H1 (cell line): ENCODE measurements at places on chromosomes 16 and 17. TPM values are rescaled to one million over a fixed set of nuclear protein-coding genes. Genes with fewer than 3 reads are reported as not detected.

ESRP2 gene
- 45.8 and 50.3 TPM in 2 replicates for total RNA-seq

CHD9NB gene
- 3.8 and 4.5 TPM in 2 replicates for total RNA-seq

DNA sequence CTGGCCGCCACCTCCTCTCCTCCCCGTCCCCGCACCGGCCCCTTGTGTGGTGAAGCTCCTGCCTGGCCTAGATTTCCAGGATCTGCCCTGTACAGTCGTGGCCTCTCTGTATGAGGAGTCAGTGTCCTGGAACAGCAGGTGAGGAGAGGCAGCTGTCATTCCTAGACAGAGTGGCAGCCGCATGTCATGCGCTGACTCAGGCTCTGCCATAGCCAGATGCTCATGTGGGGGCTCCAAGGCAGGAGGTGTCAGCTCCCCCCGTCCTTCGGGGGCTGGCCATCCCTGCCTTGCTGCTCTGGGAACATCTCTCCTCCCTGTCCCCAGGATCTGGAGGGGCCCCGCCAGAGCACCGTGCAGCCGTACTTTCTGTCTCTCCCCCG lies 60.4 kb downstream of the BAIAP2 start:
- no peak for DNase-seq

DNA sequence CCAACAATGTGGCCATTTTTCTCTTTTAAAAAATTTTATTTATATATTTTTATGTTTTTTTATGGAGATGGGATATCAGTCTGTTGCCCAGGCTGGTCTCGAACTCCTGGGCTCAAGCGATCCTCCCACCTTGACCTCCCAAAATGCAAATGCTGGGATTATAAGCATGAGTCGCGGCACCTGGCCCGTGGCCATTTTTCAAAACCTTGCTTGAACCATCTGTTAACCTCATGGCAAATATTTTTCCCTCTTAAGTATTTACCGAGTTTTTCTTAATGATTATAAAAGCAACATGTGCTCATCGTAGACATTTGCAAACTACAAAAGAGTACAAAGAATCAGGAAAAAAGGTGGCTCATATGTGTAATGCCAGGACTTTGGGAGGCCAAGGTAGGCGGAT lies 127.6 kb downstream of the ABCC6 start:
- no peak for DNase-seq

ARHGAP44 gene
- 22.2 TPM in 2 replicates for total RNA-seq

GNG13 gene
- not detected in 2 replicates for total RNA-seq

KRTAP4-1 gene
- not detected in 2 replicates for total RNA-seq

TUBB3 gene
- total RNA-seq, result 275 and 292 TPM in 2 replicates

DNA sequence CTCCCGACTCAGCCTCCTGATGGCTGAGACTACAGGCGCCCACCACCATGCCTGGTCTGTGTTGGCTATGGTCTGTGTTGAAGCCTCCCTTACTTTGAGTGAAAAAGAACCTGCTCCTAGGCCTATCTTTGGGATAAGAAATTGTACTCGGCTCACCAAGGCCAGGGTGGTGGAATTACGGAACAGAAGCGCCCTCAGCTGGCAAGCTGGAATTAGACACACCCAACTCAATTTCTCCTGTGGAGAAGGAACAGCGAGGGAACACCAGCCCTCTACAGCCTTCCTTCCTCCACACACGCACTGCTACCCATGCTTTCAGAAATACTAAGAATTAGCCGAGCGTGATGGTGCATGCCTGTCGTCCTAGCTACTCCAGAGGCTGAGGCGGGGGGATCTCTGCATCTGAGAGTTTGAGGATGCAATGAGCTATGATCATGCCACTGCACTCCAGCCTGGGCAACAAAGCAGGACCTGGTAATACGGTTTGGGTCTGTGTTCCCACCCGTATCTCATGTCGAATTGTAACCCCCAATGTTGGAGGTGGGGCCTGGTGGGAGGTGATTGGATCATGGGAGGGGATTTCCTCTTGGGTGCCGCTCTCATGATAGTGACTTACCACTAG lies 40.1 kb upstream of the RBBP6 start:
- peak; percentile 77 for DNase-seq

MRC2 gene
- 23.0 and 24.2 TPM in 2 replicates for total RNA-seq

- no peak for DNase-seq
Observed at GRCh38 chr17:82931699-82932517, 92.1 kb upstream of the ZNF750 start.

DNA sequence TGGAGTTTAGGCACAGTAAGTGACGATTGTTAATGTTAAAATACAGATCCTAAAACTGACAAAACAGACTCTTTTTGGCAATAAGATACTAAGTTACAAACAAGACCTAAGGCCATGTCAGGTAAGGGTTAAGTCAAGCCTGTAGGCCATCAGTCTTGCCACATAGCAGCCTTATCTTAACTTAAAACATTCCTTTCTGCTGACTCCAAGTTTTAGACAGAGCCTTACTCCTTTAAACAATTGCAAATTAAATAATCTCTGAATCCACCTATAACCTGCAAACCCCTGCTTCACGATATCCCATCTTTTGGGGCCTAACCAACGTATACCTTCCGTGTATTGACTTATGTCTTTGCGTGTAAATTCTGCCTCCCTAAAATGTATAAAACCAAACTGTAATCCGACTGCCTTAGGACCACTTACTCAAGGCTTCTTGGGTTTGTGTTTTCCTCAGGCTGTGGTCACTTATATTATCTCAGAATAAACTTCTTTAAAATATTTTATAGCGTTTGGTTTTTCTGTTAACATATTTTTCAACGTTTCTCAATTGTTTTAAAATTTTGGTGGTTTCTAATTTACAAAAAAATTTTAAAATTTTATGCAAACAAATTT lies 64.4 kb downstream of the EFCAB5 start:
- DNase-seq, result no peak

TXNDC11 gene
- 12.6 and 13.8 TPM in 2 replicates for total RNA-seq

ZNF385C gene
- 2.5 and 3.9 TPM in 2 replicates for total RNA-seq

DNA sequence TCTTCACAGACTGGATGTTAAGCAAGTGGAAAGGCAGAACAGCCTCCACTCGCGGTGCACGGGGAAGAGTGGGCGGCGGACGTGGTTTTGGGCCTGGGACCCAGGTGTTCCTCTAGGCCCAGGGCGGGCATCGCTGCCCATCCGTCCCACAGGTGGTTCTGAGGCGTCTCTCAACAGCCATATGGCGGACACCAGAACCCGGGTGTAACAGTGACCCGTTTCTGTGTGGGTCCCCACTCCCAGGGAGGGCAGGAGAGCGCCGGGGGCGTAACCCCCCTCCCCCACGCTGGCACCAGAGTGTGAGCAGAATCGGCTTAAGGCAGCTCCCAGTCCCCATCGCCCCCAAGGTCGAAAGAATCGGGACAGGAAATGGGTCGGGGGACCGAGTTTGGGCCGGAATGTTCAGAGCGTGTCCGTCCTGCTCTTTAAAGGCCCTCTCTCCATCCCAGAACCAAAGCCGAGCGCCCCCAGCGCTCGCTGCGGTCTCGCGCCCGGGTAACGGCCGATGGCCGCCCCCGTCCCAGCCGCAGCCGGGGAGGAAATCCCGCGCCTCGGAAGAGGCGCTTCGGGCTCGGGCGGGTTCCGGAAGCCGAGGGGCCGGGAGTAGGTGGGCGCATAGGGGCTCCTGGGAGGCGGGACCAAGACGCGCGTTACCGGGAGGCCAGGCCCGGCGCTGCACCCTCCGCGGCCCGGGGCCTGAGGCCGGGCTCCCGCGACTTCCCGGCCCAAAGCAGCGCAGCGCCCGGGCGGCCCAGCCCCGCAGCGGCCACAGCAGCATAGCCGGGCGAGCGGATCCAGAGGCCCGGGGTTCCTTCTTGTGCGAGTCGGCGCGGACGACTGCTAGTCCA lies at the start of gene TK2:
TK2 (minus strand) TSS at position 839 of the 848 bp plus-strand sequence; CDS start at position 778, 61 bp downstream.
- DNase-seq, result no peak

DPEP3 gene
- total RNA-seq, result 9.9 and 10.6 TPM in 2 replicates

GRCh38 chr17:73309727-73310596 lies 1.8 kb downstream of the CDC42EP4 start:
- peak; percentile 60 for DNase-seq

C16orf46 gene
- 0.60 and 1.1 TPM in 2 replicates for total RNA-seq

DNA sequence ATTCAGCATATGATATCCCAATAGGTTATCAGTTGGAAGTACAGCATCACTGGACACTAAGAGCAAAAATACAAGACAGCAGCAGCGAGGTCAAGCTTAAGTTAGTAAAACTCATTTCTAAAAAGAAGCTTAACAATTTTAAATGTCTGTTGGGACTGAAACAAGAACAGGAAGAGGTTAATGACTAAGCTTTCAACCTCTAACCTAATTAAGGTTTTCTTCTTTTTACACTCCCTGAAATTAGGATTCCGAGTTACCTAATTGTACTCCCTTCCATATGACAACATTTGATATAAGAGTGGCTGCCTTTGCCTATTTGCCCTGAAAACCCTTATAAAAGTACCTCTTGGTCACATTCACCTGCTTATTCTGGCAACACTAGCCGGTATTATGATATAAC lies 34.3 kb downstream of the CPSF4L start:
- no peak for DNase-seq

GRCh38 chr17:77508047-77508715 lies 367.4 kb downstream of the SEC14L1 start:
- no peak for DNase-seq

ABCA10 gene
- not detected in 2 replicates for total RNA-seq

TNFRSF17 gene
- total RNA-seq, result not detected in 2 replicates

DNA sequence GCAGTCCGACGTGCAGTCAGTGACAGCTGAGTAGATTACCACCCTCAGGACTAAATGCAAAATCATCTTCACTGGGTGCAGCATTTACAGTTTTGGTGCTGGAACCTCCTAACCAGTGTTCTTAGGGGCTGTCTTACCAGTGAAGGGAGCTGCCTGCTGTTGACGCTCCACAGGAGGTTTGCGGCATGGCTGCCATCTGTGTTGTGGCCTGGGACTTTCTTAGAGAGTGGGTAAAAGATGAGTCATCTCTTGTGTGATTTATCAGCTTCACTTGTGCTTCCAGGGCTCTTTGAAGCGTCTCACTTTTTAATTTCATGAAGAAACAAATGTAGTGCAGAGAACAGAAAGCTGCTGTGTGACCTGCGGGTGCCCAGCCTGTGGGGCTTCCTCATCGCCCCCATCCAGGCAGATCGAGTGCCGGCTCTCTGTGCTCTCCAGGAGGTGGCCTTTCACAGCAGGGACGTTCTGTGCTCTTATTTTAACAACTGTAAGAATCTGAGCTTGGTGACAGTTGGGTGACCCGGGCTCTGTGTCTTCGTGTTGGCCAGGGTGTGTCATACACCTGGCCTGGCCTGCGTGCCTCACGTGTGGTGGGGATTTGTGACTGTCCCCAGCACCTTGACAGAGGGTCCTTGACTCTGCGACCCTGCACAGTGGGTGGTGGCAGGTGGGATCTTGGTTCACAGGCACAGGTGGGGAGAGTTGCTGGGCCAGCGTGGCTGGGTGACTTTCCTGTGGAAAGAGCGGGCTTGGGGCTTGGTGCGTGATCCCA lies 24.3 kb upstream of the ZNF750 start:
- DNase-seq, result no peak

CCDC92B gene
- 11.9 and 12.1 TPM in 2 replicates for total RNA-seq

DNA sequence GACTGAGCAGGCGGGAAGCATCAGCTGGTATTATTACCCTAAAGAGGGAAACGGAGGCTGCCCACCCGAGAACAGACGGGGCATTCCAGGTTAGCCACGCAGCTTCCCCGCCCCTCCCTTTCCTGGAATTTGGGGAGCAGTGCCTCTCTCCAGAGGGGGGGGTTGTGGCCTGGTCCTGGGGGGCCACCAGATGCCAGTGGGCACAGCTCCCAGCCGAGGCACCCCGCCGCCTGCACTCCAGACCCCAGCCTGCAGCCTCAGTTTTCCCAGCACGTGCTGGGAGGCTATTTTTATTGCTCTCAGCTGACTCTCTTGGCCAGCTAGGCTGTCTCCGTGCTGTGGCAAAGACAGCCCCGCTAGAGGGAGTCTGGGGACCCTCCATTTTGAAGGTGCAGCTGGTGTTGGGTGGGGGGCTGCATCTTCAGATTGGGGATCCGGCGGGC lies 62.7 kb upstream of the GSE1 start:
- no peak for DNase-seq

GRCh38 chr16:68062910-68063393 lies 22.2 kb upstream of the NFATC3 start:
- no peak for DNase-seq

AHSP gene
- 0.91 and 1.4 TPM in 2 replicates for total RNA-seq

GRCh38 chr16:20948444-20948843 lies 47.9 kb downstream of the LYRM1 start:
- no peak for DNase-seq

DNA sequence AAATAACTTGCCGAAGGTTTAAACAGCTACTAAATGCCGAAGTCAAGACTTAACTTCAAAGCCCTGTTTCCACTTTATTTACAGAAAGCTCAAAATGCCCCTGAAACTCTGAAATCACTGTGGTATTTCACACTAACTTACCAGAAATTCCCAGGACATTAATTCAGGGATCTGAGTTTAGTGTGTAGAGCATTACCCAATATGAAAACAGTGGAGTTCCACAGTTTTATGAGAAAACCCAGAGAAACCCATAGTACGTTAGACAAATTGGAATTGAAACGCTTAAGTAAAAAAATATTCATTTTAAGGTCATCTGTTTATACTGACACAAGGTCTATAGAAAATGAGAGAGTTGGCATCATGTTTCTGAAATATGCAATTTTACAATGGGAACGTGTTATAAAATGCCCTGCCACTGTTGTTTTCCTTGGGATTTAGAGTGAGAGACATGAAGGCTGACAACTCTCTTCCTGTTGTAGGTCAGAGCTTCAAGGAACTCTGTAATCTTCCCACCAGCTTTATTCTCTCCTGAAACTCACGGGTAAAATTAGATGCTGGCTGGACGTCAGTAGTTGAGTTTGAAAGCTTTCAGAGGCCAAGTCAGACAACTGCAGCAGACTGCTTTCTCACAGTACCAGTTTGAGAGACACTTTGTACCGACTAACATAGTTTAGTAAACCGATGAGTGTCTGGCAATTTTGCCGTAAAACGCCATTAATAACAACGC lies 139.4 kb upstream of the TBX2 start:
- no peak for DNase-seq

- DNase-seq, result no peak
Observed at GRCh38 chr17:45320931-45321461, 4.2 kb upstream of the MAP3K14 start.
